ENCODE measurements at places on chromosomes 2 and 18. TPM values are rescaled to one million over a fixed set of nuclear protein-coding genes. Genes with fewer than 3 reads are reported as not detected.

DNA sequence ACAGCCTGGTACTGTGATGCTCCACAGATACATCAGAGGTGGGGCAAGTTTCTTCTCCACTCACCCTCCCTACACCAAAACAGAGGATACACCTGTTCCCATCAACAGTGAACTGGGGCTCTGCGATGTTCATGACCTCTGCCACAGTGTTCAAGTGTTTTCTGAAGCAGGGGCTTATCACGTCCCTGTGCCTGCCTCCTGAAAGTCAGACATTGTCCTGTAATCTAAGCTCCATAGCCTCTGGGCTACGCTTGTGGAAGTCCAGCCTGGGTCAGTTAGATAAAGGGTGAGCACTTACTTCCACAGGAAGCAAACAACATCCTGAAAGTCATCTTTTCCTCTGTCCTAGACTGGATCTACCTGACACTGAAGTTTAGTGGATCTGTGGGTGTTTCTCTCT, 20.2 kb upstream of the MRO start:
- DNase-seq, result no peak

The BCL11A gene
- total RNA-seq, result 128 TPM

DNA sequence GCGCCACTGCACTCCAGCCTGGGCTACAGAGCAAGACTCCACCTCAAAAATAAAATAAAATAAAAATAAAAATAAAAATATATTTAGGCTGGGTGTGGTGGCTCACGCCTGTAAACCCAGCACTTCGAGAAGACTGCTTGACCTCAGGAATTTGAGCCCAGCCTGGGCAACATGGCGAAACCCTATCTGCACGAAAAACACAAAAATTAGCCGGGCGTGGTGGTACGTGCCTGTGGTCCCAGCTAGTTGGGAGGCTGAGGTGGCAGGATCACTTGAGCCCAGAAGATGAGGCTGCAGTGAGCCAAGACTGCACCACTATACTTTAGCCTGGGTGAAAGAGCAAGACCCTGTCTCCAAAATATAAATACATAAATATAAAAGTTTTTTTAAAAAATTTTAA, 6.4 kb downstream of the RTN4 start:
- no peak for DNase-seq

- DNase-seq, result no peak
Measured at GRCh38 chr2:234710587-234710986, 213.7 kb upstream of the ARL4C start.

DNA sequence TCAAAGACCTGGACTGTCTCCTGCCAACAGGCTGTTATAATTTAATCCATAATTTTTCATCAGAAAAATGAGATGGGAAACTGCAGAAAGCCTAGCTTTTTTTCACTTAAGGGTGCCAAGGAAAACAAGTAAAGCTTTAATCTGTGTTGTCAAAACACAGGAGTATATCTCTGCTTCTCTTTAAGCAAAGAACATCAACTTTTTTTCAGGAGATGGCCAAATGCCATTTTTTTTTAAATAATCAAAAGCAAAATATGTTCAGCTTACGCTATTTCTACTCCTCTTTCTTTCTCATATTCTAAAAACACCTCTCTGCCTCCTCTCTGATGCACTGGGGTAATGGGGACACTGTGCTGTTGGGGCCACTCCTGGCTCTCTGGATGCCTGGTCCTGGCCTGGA, 73.1 kb upstream of the NXPH2 start:
- DNase-seq, result no peak

GRCh38 chr2:38164881-38165280, 88.9 kb upstream of the CYP1B1 start:
- DNase-seq, result no peak

- no peak for DNase-seq
Measured at GRCh38 chr2:11499081-11499743, 33.3 kb upstream of the E2F6 start.

- DNase-seq, result no peak
Measured at GRCh38 chr18:64165906-64166305, 17.0 kb upstream of the LINC00305 start.

DNA sequence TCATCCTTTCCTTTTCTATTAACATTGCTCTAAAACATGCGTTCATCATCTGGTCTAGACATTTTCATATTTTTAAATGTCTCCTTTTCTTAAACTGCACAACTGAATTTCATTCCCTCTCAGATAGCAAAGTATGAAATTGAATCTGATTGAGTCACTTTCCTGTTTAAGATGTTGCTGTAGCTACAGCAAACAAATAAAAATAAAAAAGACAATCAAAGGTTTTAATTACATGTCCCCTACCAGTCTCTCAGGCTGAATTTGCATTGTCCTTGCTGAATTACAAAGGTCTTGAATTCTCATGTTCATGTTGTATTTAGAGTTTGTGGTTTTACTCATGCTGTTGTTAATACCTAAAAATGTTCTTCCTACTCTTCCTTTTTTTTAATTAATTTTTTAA, 537.9 kb upstream of the LRATD1 start:
- DNase-seq, result no peak

DNA sequence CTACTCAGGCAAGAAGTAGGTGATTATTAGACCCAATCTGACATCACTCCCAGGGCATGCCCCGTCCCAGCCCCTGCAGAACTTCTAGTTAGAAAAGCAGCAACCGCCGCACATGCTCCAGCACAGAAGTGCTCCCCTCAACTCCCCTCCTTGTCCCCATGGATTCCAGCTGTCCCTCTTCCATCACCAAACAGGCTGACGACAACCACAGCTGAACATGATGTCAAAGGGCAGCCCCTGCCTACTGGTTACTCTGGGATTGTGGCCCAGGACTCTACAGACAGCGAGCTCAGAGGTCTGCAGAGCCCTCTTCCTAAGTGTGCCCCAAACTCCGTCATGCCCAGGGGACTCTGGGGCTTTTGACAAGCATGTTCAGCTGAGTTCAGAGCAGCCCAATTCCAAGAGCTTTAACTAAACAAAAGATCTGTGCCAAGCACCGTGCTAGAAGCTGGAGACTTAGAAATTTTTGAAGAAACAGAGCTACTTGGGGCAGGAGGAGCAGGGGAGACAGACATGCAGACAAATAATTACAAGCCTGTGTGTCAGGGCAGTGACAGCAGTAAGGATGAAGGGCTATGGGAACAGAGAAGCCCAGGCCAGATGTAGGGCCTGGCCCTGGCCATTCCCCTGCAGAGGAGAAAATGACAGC, 148.1 kb downstream of the BCL11A start:
- no peak for DNase-seq

The MERTK gene
- 6.4 TPM for total RNA-seq

The REG1B gene
- total RNA-seq, result not detected

DNA sequence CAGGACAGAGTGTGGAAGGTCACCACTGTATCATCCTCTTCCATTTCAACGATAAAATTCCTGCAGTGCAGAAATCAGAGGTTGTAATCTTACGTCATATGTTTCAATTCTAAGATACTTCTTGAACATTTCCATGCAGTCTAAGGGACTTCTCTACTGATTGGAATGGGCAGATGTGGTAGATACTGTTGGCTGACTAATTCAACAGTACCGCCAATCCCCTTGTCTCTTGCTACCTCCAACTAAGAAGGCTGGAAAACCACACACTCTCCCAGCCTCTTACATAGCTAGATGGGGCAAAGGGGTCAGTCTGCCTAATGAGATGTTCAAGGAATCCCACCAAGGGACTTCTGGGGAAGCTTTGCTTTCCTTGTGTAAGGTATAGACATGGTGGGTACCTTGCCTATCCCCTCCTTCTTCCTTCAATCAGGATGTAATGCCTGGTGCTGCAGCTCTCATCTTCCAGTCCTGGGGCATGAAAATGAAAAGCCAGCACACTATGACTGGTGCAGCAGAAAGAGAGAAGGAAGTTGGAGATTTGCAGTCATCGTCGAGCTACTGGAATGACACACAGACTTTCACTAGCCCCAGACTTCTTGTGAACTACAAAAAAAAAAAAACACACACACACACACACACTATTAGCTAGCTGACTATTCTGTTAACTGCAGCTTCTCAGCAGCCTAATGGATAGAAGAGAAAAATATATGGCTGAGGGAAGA, 84.1 kb downstream of the ALPK2 start:
- DNase-seq, result no peak

DNA sequence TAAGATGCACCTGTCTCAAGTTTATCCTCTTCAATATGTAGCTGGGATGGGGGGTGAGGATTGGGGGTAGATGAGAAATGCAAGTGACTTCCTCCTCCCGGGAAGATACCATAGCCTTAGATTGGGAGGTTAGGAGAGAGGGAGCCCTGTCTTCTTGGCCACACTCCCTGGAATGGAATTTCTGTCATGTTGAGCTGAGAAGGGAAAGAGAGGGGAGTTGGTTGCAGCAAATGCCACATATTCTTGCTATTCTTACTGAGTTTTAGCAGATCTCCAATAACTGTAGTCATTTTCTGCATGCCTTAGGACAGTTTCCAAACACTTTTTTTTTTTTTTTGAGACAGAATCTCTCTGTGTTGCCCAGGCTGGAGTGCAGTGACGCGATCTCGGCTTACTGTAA, 35.9 kb downstream of the TAF4B start:
- no peak for DNase-seq

DNA sequence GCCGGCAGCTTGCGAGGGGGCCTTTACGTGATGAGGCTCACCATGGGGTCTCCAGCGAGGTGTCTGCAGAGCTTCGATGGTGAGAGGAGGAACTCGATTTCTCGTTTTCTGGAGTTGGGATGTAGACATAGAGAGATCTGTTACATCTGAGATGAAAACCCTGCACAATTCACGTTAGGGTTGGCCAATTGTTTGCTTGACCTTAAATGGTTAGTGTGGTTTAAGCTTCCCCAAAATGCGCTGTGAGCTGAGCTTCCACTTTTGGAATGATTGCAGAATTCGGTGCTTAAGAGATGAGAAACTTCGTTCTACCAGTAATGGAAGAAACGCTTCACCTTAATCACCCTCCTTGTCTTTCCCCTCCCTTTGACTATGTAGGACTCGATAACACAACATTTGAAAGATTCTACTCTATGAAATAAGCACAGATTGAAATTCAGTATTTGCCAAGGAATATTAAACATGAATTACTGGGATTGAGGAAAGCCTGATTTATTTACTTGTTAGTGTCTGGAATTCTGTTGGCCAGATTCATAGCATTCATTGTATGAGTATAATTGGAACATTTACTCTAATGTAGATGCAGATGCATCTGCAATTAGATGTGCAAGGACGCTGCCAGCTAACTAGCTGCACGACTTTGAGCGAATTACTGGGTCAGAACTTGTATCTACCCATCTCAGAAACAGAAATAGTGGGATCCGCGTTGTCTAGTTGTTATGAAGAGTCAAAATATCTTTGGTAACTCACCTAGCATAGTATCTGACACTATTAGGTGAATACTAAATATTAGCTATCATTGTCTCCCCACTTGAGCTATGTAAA, 1.6 kb upstream of the KLF7 start:
- no peak for DNase-seq

The TYW5 gene
- 19.4 TPM for total RNA-seq

The SRBD1 gene
- total RNA-seq, result 30.0 TPM

The PTH2R gene
- not detected for total RNA-seq

The C2orf78 gene
- total RNA-seq, result not detected

The SERPINB2 gene
- total RNA-seq, result not detected

DNA sequence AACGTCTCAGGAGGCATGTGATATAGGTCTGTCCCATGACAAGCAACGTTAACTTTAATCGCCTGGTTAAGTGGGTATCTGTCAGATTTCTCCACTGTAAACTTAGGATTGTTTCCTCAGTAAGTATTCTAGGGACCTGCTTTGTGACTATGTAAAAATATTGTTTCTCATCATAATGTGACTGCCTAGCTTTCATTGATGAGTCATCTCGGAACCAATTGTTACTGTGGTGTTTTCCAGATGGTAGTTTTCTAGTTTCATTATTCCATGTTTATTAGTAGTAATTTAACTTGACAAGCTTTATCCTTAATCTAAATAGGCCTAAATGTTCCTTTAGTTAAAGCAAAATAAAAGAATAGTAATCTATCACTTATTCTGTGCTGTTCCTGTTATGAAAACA, 28.2 kb upstream of the GATA6 start:
- DNase-seq, result no peak

- no peak for DNase-seq
Measured at GRCh38 chr2:55951533-55951932, 28.0 kb upstream of the EFEMP1 start.

DNA sequence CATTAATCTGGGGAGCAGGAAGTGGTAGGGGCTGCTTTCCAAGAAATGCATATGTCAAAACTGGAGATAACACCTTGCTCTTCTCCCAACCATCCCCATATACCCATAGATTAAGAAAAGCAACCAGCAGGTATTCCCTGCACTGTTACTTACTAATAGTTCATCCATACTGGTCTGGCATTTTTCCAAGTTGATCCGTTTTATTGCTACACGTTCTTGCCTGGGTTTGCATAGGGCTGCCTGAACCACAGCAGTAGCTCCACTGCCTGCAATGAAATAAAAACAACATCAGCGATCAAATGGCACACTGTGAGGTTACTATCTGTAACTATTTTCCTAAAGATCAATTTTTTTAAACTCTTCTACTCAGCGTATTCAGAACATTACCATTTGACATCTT, 65.6 kb downstream of the STK39 start:
- DNase-seq, result no peak

DNA sequence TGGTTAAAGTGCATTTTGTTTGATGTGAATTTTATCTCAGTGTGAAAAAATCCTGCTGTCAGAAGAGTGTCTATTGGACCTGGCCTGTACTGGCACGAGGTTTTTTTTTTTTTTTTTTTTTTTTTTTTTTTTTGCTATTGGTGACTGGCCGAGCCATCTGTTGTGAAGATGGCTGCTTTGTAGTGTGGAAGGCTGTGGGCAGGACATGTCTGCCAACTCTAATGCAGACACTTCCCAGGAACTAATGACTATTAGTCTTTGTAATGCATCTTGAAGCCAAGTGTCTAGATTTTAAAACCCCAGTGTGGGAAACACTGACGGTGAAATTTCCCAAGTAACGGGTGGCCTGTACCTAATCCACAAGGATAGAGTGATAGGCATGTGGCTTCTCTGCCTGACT, 34.3 kb downstream of the ZAP70 start:
- DNase-seq, result peak; percentile 81

The MC4R gene
- total RNA-seq, result 0.54 TPM

DNA sequence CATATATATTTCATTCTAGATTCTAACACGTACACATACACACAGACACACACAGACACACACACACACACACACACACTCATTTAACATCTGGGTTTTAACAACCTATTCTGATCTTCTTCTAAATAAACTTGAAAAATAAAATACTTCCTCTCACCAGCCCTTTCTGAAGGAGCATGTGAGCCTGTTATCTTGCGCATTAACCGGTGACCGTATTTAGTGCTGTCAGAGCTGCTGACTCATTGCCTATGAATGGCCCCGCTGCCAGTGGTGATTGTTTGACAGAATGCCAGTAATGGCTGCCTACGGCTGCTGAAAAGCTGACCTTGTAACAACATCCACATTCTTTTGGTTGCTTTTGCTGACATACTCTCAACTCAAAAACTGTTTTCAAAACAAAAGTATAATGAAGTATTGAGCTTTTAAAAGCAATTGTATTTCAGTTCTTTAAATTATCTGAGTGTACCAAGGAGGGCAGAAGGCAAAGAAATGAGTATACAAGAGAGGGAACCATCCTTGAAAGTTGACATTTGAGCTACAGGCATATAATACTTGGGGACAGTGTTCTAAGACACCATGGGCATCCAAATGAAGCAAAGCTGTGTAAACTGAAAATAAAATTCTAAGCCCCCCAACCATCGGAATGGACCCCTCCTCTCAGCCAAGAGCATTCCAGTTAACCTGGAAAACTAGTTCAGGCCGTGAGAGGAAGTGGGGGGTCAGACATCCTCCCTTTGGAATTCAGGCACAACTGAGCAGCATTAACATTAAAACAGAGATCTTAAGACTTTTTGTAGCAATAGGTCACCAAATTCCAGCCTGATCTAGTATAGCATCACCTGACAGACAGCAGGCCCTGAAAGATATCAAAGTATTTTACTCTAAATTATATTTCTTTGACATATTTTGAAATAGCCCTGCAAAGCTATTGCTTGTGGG, 50.2 kb upstream of the DTNA start:
- no peak for DNase-seq
